Cardiac muscle cell (in vitro differentiated cells and primary cell): ENCODE measurements at places on chromosomes 4 and X.

DNA sequence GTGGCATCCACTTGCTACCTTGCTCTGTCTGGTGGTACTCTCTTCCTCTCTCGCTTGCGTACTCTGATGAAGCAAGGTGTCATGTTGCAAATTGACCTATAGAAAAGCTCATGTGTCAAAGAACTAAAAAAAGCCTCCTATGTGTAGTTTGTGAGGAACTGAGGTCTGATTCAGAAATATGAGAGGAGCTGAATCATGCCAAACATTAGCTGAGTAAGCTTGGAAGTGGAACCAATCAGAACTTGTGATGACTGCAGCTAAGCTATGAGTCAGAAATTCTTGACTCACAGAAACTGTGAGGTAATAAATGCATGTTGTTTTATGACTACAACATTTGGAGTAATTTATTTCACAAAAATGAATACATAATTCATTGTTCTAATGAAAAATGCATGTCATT is 2138.8 kb downstream of the PCDH7 start:
- peak; percentile 61 for DNase-seq

- DNase-seq = no peak
Observed at GRCh38 chr4:48131736-48132135, 2.3 kb downstream of the TXK start.

- DNase-seq = no peak
Observed at GRCh38 chr4:2295900-2296442, 34.1 kb upstream of the MXD4 start.

DNA sequence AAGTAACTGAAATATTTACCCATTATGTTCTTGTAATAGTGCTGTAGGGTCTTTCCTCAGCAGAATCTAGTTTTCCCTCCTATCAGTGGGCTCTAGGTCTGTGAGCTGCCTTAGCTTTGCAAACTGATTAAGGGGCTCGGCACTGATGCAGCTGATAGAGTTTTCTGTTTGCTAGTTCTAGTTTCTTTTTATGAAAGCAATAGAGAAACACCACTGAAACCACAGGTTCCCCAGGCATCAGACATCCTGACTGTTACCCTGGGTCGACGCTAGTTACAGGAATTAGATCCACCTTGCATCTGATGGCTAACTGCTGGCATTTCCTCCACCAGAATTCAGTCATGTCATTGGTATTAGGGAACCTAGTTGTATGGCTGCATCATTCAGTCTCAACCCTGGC is 225.0 kb upstream of the VCX start:
- DNase-seq = no peak

- DNase-seq = no peak
Observed at GRCh38 chrX:102968216-102968615, 31.1 kb downstream of the RAB40AL start.

- no peak for DNase-seq
Observed at GRCh38 chr4:161172396-161173026, 991.3 kb downstream of the FSTL5 start.

- DNase-seq = no peak
Observed at GRCh38 chrX:39137363-39137954, 336.2 kb downstream of the MID1IP1 start.

DNA sequence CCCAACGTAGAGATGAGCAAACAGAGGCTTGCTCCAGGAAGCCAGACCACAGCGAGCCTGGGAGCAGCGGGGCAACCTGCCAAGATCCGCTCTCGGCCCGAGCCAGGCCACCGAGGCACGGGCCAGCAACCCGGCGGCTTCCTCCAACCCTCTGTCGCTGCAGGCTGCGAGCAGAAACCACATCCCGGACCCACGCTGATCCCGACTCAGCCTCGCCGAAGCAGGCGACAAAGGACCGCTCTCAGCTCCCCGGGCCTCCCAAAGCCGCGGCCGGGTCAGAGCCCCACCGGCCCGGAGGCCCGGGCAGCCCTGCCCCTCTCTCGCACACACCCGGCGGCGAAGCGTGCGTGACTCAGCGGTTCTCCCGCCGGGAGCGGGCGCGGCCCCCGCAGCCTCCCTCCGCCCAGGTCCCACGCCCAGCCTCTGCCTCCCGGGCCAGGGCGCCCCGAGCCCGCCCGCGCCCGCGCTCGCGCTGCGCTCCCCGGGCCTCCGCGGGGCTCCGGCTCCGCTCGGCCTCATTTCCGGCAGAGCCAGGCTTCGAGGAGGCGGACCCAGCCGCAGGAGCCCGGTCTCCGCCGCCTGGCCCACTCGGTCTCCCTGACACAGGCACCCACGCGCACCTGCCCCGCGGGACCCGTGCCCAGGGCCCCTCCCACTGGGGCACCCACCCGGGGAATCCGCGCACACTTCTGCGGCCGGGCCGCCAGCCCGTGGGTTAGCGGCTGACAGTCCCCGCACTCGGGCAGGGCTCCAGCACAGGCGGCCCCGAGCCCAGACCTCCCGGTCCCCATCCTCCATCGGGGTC is 1.7 kb downstream of the PPP2R2C start:
- DNase-seq = peak; percentile 26

GRCh38 chr4:158302076-158302866 is 92.0 kb downstream of the TMEM144 start:
- peak; percentile 80 for DNase-seq

GRCh38 chr4:1026115-1026514 is 14.7 kb downstream of the FGFRL1 start:
- DNase-seq = peak; percentile 65

DNA sequence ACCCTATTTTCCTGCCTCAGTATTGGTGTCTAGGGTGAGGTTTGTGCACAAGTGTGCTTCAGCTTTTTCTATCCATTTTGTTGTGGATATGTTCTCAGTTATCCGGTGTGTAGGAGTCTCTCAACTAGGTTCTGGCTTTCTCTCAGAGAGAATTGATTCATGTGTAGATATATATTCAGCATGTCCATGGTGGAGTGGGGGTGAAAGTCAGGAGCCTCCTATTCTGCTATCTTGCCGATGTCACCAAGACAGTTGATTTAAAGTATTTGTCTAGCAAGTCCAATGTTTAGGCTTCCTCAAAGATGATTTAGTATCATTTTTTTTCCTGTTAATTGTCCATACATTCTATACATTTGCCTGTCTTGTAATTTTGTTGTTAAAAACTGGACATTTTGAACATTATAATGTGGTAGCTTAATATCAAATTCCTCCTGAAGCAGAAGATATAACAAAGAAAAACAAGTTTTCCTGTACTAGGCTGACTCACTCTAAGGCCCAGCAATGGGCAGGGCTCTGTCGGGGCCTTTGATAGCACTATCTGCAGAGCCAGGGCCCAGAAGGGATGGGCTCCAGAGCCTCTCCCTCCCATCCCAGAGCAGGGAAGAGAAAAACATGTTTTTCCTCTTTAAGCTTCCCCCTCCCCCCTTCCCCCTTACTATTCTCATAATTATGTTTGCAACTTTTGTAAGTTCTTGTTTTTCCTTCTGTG is 37.6 kb downstream of the GLUD2 start:
- no peak for DNase-seq

DNA sequence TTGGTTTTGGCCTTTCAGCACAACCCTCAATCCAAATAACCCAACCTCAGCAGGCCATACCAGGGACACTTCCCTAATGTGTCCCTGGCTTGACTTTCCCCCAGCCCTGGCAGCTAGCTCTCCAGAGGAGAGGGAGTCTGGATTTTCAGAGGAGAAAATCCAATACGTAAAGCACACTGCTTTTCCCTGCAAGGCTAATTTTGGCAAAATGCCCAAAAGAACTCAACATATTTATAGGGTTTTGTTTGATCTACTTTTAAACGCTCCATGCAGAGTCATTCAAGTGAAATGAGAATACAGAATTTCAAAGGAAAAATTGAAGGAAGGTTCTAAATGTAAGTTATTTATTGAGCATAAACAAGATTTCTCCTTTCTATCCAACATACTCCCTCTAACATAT is 167.2 kb downstream of the SH3KBP1 start:
- peak; percentile 24 for DNase-seq

DNA sequence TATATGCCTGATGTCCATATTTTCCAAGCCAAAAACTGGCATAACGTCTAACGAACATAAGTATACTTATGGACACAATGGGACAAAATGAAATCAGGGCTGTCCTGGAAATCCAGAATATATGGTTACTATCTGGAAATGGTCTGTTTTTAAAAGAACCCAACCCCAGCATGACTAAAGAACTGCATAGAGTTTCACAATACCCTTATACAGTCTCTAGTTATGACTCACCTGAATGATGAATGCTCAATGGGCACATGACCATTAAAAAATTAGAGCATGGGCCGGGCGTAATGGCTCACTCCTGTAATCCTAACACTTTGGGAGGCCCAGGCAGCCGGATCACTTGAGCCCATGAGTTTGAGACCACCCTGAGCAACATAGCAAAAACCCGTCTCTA is 31.8 kb downstream of the AMMECR1 start:
- no peak for DNase-seq

DNA sequence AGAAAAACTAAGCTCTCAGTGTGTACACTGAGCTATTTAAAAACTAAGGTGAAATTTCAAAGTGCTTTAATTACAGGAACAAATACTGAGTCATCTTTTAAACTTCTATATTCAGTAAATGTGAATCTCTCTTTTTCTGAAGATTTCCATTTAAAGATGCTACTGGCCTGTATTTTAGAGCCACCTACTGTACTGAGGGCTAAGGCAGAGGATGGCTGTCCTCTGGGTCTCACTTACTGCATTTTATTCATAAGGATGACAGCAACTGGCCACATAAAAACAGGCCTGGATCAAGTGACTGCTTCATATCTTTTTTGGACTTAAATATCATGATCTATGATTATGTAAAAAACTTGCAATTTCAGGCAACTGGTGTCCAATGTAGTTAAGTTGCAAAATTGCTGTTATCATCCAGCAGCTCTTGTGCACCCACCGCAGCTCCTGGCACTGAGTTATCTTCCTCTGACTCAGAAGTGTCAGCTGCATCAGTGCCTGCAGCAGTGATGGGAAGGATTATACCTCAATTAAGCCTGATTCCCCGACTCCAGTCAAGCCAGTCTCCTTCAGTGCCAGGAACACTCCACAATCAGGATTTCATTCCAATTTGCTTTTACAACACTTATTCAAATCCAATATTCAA is 1073.7 kb downstream of the PDHA2 start:
- DNase-seq = peak; percentile 33

GRCh38 chr4:169582203-169582602 is 30.2 kb downstream of the NEK1 start:
- DNase-seq = no peak

DNA sequence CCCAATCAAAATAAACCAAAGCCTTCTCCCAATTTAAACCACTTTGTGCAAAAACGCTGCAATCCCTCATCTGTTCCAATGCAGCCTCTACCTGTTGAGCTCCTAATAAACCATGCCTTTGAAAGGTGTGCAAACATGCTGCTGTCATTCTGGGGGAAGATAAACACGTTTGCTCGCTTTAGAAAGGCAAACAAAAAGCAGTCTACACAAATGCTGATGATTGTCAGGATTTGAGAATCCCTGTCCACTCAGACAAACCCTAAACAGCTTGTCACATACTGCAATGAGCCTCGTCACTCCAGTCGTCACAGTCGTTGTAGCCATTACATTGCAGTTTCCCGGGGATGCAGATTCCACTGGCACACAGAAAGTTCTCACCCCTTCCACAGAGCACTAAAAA is 145.2 kb downstream of the CORIN start:
- DNase-seq = no peak

- peak; percentile 15 for DNase-seq
Observed at GRCh38 chrX:5823903-5824302, 404.8 kb downstream of the NLGN4X start.

- peak; percentile 69 for DNase-seq
Observed at GRCh38 chr4:73019462-73020047, 50.0 kb downstream of the COX18 start.
